ENCODE measurements at places on chromosomes 3 and 15.

DNA sequence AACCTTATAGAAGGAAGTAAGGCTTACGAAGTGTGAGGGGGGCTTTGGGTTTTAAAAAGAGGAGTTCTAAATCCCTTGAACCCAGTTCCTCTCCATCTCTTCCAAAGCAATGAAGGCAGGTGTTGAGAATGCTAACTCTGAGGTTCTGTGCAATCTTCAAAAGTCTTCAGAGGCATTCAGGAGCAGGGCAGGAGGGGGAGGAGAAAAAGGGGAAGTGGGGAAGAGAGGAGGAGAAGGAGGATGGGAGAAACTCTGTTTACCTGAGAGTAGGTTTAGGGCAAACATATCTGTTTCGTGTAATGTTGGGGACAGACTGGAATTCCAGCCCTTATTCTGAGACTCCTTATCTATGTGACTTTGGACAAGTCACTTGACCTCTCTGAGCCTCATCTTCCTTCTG, 36.9 kb downstream of the FAM3D start:
- DNase-seq: no peak

GRCh38 chr3:122907471-122907870, 112.6 kb downstream of the SLC49A4 start:
- DNase-seq: no peak

GRCh38 chr15:100686021-100686724, 83.8 kb downstream of the ASB7 start:
- DNase-seq: no peak

GRCh38 chr3:12557473-12558100, 700 bp downstream of the MKRN2 start:
- DNase-seq: no peak

DNA sequence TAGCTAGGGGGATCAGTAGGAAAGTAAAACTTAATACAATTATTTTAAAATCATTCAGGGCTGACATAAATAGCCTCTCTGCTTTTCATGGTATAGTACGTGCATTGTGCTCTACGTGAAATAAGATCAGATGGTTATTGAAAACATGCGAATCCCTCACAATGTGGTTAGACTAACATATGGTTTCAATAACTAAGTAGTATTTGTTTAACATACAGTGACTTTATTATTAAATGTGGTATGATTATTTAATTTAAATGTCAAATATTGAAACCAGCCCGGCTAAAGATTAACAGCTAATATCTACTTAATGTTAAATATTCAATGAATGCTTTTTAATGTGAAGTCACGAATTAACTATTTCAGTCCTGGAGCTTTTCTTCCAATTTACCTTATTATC, 473.9 kb upstream of the THBS1 start:
- no peak for DNase-seq

- peak; percentile 14 for DNase-seq
These were observed 564 bp upstream of the PIGZ start for GRCh38 chr3:196969134-196969659.

DNA sequence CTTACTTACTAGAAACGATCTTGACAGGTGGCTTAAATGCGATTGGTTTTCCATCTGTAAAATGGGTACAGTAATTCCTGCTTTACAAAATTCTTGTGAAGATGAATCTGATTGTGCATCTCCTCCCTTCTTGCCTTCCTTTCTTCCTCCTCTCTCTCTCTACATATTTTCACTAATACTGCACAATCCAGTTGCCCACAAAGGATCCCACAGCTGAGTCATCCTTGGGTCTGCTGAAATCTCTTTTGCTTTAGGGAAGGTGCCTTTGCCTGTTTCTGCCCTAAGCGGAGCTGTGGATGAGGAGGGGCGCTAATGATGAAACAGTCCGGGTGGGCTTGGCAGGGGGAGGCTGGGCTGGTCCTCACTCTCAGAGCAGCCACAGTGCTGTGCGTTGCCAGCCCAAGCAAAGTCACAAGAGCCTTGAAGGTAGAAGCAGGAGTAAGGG, 46.1 kb downstream of the AMOTL2 start:
- DNase-seq: no peak

DNA sequence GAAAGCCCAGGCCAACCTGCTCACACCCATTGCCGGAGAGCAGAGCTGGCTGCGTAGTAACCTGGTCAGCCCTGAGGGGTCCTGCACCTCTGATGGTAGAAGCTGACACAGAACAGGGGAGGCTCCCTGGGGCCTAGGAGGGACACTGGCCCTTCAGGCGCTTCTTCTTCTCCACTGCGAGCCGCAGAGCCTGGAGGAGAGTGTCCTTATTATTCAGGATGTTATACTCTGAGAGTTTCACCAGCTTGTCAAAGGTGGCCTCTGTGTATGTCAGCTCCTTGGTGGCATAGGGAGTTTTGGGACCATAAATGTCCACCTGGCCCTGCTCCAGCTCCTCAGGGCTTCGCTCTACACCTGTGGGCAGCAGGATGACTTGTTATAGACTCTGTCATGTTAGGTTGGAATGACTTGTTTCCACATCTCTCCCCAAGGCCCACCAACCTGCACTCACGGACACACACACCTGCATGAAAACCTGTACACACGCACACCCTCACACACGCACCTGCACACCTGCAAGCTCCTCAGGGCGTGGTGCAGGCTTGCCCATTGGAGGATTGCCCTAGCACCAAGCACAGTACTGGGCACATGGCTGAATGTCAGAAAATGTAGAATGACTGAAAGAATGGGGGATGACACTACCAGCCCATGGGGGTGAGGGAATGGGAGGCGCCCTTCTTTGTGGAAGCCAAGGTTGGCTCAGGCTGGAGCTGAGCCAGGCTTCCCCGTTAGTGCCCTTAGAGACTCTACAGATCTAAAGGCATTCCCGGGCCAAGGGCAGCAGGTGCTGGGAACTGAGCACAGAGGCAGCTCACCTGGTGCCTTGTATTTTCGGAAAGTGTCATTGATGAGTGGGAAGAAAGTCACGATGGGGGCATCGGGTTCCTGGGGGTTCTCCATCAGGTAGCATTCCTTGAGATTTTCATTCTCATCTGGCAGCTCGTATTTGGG, 11.5 kb upstream of the EHD4 start:
- DNase-seq: no peak

- DNase-seq: no peak
These were observed 235.7 kb downstream of the SATB1 start for GRCh38 chr3:18189282-18190050.

DNA sequence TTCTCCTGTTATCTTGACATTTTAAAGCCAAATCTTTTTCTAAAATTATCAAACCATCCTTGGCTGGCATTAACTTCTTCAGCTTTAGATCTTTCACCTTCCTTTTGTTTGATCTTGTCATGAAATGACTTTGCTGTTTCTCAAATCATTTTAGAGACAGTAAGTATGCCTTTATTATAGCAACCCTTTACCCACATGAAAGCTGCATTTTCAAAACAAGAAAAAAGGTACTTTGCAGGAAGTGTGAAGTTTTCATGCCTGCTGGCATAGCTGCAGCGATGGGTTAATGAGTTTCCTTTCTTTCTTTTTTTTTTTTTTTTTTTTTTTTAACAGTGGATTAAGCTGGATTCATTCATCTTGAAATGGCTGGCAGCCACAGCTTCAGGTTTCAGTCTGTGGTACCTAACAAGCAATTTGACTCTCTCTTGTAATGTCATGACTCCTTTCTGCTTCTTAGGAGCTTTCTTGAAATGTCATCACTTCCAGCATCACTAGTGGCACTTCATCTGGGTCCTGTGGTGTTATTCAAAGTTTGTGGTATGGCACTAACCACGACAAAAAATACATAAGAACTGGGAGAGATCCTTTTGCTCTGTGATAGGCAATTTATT, 18.8 kb downstream of the SLC25A26 start:
- no peak for DNase-seq

DNA sequence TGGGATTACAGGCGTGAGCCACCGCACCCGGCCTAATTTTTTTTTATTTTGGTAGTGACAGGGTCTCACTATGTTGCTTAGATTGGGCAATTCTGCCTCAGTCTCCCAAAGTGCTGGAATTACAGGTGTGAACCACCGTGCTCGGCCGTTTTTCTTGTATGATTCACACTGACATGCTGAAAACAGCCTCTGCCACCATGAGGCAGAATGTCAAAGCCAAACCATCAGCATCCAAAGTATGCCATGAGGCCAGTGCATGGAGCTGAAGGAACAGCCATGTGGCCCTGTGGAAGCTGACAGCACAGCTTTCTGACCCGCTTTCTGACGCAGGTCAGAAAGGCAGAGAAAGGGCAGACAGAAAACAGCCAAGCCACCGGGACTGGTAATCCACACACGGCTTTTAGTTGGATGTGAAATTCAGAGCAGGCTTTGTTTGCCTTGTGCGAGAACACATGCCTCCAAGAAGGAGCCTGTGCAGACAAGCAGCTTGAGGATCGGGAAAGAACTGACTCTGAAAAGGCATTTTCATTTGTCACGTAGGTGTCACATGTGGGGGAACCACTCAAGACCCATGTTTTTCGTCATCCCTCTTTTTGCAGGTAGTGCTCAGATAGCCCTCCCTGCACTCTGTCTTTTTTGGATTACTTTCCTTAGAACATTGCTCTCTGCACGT, 25.1 kb downstream of the XYLB start:
- no peak for DNase-seq

Data from activated T-cell treated with anti-CD3 and anti-CD28 coated beads for 24 hours (primary cell).